ENCODE measurements at places on chromosomes 2 and 18.

DNA sequence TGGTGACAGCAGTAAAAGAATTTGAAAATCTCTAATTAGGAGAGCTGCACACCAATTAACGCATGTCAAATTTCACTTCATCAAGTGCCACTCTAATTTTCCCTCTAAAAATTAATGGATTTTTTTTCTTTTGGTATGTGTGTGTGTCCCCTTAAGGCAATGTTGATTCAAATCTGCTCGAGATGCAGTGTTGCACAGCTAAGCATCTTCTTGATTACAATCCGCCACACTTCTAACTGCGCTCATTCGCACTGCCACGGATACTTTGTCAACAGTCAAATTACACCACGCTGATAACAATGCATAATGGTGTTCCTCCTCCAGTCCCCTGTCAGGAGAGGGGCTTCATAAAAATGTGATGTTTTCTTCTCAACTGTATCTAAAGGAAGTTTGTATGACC is 261.4 kb downstream of the MEIS1 start:
- no peak for DNase-seq

- no peak for DNase-seq
Measured at GRCh38 chr18:9094307-9095226, 7.9 kb upstream of the NDUFV2 start.

- DNase-seq = peak; percentile 82
Measured at GRCh38 chr2:104853534-104854497, at the start of gene POU3F3. Gene POU3F3 (plus strand): TSS chr2:104854115. CDS start chr2:104855511, 1,396 bp downstream.

DNA sequence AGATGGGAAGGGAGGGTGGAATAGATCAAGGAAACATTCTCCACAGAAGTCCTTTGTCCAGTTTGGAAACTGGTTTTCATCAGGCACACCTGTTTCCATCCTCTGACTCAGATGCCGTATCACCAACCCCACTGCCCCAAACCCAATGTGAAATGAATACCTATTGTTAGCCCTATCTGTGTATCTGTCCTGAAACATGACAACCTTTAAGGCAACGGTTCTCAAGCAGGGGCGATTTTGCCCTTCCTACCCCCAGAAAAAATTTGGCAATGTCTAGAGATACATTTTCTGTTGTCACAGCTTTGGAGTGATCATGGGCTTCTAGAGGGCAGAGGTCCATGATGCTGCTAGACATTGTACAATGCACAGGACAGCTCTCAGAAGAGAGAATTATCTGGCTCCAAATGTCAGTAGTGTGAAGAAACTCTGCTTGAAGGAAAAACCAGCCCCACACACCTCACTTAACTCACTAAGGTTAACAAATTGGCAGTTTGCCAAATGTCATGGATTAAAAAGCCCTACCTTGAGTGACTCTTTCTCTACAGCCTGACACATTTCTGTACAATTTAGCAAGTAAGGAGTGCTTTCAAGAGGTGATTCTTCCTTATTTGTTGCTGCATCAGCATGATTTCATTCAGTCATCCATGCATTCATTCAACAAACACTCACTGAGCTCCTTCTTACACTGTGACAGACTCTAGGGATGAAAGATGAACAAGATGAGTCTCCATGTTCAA is 3.4 kb downstream of the SCTR start:
- DNase-seq = no peak

DNA sequence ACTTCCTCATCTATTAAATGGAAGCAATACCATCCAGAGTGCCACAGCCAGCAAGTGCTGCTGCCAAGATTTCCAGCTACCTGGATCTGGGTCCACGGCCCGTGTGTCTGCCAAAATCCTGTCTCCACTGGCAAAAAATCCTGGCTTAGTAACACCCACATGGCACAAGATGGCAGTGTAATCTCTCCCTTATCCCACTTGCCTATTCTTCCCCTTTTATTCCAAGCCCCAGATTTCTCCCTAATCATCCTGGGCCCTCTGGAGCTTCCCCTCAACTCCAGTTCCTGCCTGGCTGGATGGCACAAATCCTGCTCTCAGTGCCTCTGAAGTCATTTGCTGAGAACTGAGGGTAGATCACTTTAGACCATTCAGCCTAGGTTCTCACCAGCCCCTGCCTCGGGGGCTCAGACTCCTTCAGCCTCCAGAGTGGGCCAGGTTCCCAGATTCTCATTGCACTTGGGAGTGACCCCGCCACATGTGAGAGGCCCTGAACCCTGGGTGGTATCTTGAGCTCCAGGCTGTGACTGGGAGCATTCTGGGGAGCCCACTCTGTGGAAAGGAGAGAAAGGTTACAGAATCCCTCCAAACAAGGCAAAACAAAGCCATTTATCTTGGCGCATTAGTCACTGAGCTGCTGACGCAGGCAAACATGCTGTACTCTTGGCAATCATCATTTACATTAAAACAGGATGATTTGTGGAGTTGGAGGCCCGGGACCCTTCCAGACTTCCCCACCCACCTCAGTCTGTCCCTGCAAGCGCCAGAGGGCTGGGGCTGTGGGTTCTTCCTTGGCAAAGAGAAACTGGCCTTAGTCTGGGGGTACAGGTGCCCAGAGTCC is 325.8 kb downstream of the DYSF start:
- DNase-seq = no peak

- no peak for DNase-seq
Measured at GRCh38 chr18:51520676-51521180, 323.2 kb upstream of the MEX3C start.

GRCh38 chr18:60563082-60563481 is 190.5 kb upstream of the MC4R start:
- DNase-seq = no peak

GRCh38 chr18:13165636-13166423 is 52.7 kb upstream of the LDLRAD4 start:
- no peak for DNase-seq

DNA sequence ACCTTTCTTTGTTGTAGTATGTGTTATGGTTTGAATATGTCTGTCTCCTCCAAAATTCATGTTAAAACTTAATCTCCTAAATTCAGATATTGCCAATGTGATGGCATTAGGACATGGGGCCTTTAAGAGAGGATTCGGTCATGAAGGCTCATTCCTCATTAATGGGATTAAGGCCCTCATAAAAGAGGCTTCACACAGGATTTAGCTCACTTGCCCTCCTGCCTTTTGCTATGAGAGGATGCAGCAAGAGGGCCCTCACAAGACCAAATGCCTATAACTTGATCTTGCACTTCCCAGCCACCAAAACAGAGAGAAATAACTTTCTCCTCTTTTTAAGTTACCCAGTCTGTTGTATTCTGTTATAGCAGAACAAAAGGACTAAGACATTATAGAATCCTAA is 19.7 kb downstream of the ZBTB14 start:
- no peak for DNase-seq

- DNase-seq = no peak
Measured at GRCh38 chr18:13521418-13521817, 204.9 kb downstream of the FAM210A start.

DNA sequence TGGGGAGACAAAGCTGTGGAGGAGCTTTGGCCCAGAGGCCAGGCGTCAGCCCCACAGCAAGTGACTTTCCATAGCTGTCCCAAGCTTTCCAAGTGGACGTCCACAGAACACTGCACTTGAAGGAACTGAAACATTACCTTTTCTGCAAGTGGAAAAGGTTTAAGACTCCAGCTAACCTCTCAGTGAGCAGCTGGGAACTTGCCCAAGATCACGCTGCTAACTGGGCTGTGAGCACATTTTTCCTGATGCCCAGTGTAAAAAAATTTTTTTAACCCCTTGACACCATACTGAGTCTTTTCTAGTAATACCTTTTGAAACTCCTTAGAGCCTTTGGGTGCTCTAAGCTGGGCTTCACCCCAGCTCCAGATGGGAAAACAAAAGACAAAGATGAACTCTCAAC is 256.7 kb downstream of the HAUS1 start:
- no peak for DNase-seq

DNA sequence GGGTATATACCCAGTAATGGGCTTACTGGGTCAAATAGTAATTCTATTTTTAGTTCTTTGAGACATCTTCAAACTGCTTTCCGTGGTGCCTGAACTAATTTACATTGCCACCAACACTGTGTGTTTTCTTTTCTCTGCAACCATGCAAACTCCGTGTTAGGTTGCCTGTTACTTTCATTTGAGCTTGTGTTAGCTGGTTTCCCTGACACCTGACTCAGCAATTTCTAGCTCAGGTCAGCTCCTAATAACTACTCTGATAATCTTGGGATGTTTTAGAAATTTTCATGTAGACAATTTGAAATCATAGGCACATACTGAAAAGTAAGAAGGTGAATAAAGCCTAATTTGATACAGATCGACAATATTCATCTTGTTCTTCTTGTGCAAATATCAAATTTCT is 132.3 kb downstream of the ADCYAP1 start:
- DNase-seq = no peak

DNA sequence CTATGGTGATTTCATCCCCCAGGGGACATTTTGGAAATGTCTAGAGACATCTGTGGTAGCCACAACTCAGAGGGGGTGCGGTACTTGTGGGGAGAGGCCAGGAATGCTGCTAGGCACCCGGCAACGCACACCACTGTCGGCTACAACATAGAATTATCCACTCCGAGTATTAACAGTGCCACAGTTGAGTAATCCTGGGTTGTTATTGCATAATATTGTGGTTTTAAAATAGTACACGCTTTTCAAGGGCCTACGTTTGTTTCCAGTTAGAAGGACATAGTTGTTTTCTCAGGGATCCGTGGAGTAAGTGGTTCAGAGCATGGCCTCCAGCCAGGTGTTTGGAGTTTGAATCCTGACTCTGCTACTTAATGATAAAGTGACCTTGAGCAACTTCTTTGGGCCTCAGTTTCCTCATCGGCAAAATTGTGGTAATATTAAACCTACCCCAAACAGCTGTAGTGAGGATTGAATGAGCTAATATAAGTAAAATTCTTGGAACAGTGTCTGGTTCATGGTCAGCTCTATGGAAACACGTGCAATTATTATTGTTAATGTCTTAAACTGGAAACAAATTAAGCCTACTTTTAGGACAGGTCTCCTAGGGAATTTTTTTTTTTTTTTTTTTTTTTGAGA is 24.5 kb downstream of the CYP27A1 start:
- peak; percentile 96 for DNase-seq

DNA sequence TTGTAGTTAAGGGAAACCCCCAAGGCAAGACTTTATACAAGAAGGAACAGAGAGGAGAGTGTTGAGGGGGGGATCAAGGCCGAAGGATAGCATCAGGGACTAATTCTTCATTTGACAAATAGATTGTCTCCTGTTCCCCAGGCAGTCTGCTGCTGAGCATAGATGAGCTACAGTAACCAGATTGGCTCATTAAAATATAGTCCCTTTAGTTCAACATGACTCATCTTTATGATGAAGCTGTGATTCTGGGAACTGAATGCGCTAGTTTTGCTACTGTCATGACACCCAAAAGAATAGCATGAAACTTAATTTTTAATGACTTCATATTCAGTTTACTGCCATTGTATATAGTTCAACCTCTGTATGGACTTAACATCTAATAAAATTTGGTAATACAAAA is 35.5 kb downstream of the TMEFF2 start:
- no peak for DNase-seq

GRCh38 chr2:194332799-194333490 is 1324.1 kb upstream of the SLC39A10 start:
- DNase-seq = no peak

- DNase-seq = no peak
Measured at GRCh38 chr2:16561676-16562075, 104.0 kb downstream of the CYRIA start.

GRCh38 chr2:9178904-9179571 is 27.6 kb upstream of the ASAP2 start:
- peak; percentile 44 for DNase-seq

GRCh38 chr2:163187119-163187518 is 348.6 kb upstream of the KCNH7 start:
- DNase-seq = no peak

DNA sequence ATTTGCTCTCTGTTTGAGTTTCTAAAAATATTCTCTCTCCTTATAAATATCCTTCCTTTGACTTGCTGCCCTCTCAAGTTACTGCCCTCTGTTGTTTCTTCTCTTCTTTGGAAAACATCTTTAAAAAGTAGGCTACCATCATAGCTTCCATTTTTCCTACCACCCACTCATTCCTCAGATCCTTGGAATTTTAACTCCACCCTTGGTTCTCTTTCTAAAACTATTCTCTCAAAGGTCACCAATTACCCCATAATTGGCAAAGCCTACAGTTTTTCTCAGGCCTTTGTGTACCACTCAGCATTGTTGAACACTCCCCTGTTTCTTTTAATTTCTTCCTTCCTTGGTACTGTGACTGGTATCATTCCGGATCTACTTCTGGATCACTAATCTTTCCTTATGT is 43.0 kb upstream of the ITGAV start:
- peak; percentile 20 for DNase-seq

DNA sequence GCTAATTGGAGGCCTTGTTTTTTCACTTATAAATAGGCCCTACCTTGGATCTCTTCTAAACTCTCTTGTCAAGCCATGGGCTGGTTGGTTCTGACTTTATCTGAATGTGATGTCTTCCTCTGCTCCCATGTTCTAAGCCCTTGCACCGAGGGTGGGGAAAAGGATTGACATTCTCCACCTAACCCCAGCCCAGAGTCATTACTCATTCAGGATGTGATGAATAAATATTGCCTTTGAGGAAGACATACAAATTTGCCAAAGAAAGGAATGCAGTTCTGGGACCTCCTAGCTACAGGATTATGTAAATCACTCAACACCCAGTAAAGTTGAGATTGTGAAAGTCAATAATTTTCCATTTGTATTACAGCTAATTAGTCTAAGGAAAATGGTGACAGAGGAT is 142.1 kb upstream of the LYPD6 start:
- DNase-seq = no peak

- no peak for DNase-seq
Measured at GRCh38 chr2:72141881-72142451, 5.7 kb downstream of the CYP26B1 start.

GRCh38 chr18:3683483-3683882 is 233.5 kb downstream of the TGIF1 start:
- DNase-seq = no peak

DNA sequence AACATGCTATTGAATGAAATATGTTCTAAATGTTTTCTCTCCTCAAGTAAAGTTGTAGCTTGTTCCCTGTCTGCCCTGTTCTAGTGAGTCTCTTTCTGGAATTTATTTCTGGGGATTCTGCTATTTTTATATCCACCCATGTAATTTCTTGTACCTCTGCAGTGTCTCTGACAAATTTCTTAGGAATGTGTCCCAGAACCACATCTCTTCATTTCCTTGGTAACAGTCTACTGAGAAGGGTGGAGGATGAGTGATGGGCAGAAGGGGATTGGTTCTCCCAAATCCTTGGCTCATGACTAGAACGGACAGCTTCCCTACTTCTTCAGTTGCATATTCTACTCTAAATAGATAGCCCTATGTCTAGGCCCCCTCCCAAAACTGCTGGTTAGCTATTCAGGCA is 490.6 kb upstream of the LINC00305 start:
- no peak for DNase-seq

DNA sequence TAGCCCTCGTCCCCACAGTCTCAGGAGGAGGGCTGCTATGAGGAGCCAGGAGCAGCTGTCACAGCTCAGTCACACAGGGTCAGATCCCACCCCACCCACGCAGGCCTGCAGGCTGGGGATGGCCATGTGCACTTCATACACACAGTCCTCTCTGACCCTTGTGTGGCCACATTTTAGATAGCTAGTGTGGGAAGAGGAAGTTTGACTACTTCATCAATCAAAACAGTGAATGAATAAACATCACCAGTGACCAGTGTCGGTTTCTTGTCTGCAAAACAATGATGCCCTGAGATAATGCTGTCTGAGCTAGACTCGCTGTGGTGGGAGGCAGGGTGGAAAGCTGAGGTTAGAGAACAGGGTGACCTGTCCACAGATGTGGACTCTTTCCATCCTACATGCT is 107.1 kb downstream of the PIEZO2 start:
- DNase-seq = no peak

Measured in epithelial cell of proximal tubule (primary cell).